ENCODE measurements at places on chromosomes 12 and 14. TPM values are rescaled to one million over a fixed set of nuclear protein-coding genes. Genes with fewer than 3 reads are reported as not detected.
A peak's percentile ranks its signal among the peaks of the same experiment; 100 is the strongest.

DNA sequence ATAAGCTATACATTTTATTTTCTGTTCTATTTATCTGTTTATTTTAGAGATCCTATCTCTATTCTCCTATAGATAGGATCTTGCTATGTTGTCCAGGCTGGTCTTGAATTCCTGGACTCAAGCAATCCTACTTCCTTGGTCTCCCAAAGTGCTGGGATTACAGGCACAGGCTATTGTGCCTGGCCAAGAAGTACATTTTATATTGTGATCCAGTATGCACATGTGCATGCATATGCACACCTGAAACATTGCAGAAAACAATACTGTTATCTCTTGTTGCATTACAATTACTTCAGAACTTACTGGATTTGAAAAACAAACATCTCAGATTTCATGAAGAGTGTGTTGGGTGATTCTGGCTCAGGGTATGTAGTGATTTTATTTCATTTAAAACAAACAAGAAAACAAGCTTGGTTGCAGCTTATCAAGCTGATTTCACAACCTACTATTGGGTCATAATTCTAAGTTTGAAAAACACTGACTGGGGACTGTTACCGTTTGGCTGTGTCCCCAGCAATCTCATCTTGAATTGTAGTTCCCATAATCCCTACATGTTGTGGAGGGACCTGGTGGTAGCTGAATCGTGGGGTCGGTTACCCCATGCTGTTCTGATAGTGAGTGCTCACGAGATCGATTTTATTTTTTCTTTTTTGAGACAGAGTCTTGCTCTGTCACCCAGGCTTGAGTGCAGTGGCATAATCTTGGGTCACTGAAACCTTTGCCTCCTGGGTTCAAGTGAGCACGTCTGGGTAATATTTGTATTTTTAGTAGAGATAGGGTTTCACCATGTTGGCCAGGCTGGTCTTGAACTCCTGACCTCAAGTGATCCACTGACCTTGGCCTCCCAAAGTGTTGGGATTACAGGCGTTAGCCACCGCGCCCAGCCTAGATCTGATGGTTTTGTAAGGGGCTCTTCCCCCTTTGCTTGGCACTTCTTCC lies 31.3 kb downstream of the ERC1 start:
- no peak for DNase-seq

GRCh38 chr12:110537605-110538409 lies 35.7 kb downstream of the RAD9B start:
- DNase-seq: peak; percentile 62

DNA sequence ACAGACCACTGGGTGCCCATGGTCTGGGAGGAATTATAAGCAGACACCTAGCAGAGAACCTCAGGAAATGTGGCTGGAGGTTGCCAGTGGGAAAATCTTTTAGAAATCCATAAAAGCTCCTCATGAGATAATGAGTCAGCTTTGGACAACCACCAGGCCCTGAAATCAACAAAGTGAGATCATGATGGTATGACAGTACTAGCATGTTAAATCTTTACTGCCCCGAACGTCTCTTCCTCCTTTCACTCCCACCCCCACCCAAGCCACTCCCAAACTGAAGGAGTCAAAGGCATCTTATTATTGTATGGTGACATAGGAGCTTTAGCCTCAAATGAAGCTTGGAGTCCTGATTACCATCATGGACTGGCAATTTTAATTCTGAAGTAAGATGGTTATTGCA lies 240.0 kb downstream of the DIO2 start:
- DNase-seq: no peak

DNA sequence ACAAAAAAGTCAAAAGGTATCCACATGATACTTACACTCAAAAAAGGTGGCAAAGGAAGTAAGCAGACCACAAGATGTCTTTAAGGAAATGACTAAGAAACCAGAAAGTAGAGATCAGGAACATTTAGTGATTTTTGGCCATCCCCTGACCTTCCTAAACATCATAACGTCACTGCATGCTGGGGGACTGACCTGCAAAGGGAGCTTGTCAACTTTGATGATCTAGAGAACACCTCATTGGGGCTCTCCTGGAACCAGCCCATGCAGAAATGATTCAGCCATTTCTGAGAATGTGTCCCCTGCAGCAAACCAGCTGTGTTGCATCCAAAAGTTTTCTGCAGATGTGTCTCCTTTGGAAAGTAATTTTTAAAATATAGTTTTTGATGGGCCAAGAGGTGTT lies 152.2 kb upstream of the RASSF8 start:
- DNase-seq: no peak

DNA sequence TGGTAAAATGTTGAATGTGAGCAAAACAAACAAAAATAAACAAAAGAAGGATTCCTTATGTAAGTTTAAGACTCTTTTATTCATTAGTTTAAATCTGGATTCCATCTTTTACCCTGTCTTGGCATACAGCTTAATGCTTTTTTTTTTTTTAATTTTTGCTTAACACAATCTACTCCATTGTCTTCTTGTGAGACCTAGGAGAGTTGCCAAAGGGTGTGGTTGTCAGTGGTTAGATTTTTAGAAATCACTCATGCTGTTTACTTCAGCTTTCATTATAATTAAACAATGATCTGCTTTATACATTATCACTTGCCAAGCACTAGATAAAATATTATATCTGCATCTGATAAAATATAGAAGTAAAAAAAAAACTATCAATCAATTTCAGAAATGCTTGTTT lies 77.7 kb upstream of the KITLG start:
- DNase-seq: no peak

DNA sequence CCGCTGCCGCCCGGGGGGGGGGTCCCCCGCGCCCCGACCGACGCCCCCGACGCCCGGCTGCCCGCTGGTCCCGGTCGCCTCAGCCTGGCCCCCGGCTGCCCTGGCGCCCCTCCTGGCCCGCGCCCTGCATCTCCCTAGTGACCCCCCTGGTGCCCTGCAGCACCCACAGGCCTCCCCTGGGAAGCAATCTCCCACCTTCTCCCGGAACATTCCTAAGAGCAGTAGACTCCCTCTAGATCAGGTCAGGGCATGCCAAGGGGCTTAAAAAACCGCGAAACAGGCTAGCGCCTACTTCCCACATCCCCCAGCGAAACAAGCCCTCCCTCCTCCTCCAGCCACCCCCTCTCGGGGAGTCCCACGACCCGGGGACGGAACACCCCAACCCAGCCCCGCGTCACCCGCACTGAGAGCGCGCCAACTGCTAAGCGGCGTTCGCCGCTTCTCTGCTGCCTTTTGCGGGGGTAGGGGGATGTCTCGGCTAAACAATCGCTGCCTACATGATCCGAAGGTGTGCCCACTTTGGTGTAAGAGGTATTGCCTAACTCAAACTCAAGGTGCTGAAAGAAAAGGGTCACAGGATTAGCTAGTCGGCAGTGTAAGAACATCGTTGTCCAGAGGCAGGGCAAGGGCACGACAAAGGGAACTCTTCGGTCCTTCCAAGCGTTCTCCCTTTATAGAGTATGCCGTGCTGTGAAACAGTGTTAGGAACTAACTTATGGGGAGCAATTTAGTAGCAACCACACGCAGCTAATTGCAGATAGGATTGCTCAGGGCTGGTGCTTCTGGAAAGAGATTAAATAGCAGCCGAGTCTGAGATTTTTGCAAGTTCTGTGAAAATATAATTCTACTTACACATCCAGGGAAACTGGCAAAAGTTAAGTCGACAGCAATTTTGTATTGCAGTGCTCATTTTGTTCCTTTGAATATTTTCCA lies 619 bp upstream of the NTN4 start:
- DNase-seq: peak; percentile 33

DNA sequence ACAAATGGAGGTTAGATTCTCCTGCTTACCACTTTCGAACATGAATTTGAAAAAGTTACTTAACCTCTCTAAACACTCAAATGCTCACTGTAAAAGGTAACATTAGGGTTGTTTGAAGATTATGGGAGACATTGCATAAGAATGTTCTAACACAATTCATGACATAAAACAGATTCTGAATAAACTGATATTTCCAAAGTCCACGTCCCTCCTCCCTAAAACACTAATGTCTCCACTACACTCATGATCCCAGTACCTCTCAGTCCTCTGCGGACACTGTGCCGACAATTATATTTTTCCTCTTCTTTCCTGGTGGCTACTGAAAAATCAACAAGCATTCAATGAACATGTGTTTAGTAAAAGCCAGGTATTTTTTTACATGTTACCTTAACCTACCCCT lies 18.8 kb upstream of the IAPP start:
- no peak for DNase-seq

GRCh38 chr12:131905081-131905629 lies 10.7 kb downstream of the ULK1 start:
- DNase-seq: no peak

Gene LRTM2
- not detected for polyA plus RNA-seq
